ENCODE measurements at places on chromosomes 11 and 22.

DNA sequence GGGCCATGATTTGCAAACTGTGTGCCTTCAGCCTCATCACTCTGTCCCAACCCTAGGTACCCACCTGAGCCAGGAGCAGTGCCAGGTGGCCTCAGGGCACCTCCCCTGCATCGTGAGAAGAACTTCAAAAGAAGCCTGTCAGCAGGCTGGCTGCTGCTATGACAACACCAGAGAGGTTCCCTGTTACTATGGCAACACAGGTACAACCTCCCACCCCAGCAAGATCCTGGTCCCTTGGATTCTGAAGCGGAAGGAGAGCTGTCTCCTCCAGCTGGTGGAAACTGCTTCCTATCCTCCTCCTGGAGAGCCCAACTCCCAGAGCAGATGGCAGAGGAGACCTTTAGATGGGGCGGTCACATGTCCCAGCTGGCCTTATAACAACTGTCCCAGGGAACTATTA is 2.9 kb downstream of the ZP1 start:
- H3K27ac ChIP-seq = no peak overlapping the region
- H3K36me3 ChIP-seq = no peaks in the 10 kb centered on the region
- no peaks in the 10 kb centered on the region for H3K27me3 ChIP-seq
- H3K4me3 ChIP-seq = no peak overlapping the region
- no peak for DNase-seq

- no peaks in the 10 kb centered on the region for H3K27me3 ChIP-seq
- H3K4me1 ChIP-seq = no peaks in the 10 kb centered on the region
- H3K4me3 ChIP-seq = no peak overlapping the region
- DNase-seq = no peak
- peak overlapping the region; percentile 17 for H3K27ac ChIP-seq
Measured at GRCh38 chr11:122189229-122189628, 73.2 kb upstream of the BLID start.

GRCh38 chr11:2375341-2375853 is 1.7 kb upstream of the CD81 start:
- H3K4me1 ChIP-seq = peaks cover 13% of the 10 kb centered on the region
- H3K27me3 ChIP-seq = no peaks in the 10 kb centered on the region
- H3K36me3 ChIP-seq = no peaks in the 10 kb centered on the region
- peak overlapping the region; percentile 45 for H3K27ac ChIP-seq

DNA sequence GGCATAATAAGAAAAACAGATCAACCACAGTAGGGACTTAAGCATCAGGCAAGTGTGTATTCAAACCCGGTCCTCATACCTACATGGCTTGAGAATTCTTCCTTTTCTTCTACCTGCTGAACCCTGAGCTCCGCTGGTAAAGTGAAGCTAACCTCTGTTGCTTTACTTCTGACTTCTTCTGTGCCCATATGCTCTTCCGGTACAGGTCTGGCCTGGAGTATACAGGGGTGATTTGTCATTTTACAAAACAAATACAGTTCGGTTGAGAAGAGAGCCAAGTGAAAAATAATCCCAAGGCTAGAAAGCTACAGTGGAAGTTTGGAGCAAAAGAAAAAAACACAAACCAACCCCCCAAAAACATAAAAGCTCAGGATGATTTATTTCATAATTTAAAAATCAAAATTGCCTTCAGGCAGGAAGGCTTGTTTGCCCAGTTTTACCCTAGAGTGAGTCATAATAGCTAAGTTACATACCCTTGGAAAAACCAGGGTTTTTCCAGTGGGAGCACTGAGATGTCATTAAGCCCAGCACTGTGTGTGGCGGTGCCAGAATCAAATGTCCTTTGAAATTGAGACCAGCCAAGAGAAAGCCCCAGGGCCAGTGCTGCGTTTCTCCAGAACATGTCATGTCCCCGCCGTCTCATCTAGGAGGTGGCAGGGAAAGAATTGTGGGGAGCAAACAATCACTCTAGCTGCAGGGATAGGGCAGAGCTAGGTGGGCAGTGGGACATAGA is 305.5 kb upstream of the ISX start:
- no peak overlapping the region for H3K27ac ChIP-seq
- no peak overlapping the region for H3K4me3 ChIP-seq
- no peaks in the 10 kb centered on the region for H3K4me1 ChIP-seq
- no peaks in the 10 kb centered on the region for H3K36me3 ChIP-seq

DNA sequence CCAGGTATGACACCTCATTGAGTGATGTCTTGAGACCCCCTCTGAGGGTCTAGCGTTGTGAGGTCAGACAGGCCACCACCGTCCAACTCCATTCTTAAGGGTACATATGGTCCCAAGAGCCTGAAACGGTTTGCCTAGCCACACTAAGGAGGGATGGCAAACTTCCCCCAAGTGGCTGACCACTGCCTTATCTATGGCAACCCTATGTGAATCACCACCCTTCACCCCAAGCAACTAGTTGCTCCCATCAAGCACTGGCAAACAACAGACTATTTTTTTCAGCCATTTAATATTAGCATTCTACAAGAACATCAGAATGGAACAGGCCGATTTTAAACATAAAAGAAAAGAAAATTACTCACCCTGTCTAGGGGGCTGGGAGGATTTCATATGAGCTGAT is 22.8 kb downstream of the THOC5 start:
- no peaks in the 10 kb centered on the region for H3K4me1 ChIP-seq
- DNase-seq = no peak
- H3K36me3 ChIP-seq = peaks cover 3% of the 10 kb centered on the region

All from prostate gland (tissue), 2 donors.